Inflammatory macrophage treated with lipopolysaccharide for 4 hours (primary cell): ENCODE measurements at places on chromosomes 5 and 9.

- no peak for DNase-seq
These were observed 132.4 kb downstream of the SNCAIP start for GRCh38 chr5:122444411-122444810.

GRCh38 chr5:36861871-36862270 lies 14.7 kb upstream of the NIPBL start:
- DNase-seq, result no peak

- DNase-seq, result no peak
These were observed 410.2 kb downstream of the PRR16 start for GRCh38 chr5:120874081-120874862.

DNA sequence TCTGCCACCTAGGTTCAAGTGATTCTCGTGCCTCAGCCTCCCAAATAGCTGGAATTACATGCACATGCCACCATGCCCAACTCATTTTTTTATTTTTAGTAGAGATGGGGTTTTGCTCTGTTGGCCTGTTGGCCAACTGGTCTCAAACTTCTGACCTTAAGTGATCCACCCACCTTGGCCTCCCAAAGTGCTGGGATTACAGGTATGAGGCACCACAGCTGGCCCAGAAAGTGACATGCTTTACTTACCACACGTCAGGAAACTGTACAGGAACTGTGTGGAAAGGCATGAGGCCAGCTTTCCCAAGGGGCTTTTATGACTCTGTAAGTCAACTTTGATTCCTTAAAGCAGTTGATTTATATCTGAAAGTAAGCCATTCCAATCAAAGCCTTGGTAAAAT lies 25.0 kb downstream of the DNAJB5 start:
- DNase-seq, result no peak

DNA sequence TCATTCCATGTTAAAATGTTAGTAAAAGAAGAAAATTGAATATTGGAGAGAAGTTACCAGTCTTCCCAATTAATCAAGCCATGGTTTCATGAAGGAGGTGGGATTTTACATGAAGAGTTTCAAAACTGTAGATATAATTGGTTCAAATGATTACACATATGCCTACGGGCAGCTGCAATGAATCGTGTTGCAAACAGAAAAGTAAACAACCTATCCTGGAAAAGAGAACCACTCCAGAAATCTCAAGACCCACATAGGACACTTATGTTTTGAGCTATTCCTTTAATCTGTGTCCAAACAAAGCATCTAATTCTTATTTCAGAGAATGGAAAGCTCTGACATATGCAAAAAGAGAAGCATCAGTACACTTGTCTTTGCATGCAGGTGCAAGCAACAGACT lies 340.2 kb downstream of the NDUFS4 start:
- no peak for DNase-seq

- no peak for DNase-seq
These were observed 16.1 kb downstream of the CKMT2 start for GRCh38 chr5:81249240-81249639.

DNA sequence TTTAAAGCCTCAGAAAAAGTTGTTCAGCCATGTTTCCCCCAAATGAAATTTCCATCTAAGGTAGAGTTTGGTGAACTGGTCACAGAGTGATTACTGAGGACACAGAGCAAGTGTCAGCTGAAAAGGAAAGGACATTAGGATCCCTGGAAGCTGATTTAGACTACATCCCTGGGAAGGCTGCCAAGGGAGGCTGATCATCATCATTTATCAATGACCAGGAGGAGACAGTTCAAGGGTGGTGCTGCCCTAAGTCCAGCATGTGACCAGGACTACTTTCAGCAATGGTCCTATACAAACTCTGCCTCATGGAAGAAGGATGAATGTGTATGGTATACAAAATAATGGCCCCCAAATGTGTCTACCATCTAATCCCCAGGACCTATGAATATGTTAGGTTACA lies 120.6 kb downstream of the PIK3R1 start:
- DNase-seq, result no peak

DNA sequence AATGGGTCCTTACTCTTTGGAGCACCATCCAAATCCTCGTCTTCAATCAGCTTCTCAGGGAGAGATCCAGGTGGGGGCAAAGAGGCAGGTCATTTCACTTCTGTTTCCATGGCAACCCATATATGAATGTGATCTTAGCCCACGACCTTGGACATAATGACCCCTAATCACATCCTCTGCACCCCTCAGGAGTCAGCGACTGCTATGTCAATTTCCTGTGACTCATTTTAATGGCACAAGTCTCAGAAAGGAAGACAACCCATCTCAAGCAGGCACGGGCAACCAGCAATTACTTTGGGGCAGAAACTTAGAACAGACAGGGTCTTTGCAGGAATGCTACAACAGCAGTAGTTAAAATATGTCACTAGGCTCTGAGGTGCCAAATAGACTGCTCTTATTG lies 591.2 kb downstream of the TLR4 start:
- no peak for DNase-seq

- peak; percentile 3 for DNase-seq
These were observed 1152.9 kb upstream of the CDH6 start for GRCh38 chr5:30040488-30041118.

GRCh38 chr5:135996611-135997010 lies 32.2 kb upstream of the TGFBI start:
- DNase-seq, result peak; percentile 51

GRCh38 chr5:167012123-167013034 lies 1279.1 kb upstream of the WWC1 start:
- DNase-seq, result no peak

- peak; percentile 72 for DNase-seq
These were observed 4.1 kb downstream of the RPL7A start for GRCh38 chr9:133351908-133352634.

GRCh38 chr5:176535101-176535663 lies 2.0 kb downstream of the RNF44 start:
- peak; percentile 79 for DNase-seq

DNA sequence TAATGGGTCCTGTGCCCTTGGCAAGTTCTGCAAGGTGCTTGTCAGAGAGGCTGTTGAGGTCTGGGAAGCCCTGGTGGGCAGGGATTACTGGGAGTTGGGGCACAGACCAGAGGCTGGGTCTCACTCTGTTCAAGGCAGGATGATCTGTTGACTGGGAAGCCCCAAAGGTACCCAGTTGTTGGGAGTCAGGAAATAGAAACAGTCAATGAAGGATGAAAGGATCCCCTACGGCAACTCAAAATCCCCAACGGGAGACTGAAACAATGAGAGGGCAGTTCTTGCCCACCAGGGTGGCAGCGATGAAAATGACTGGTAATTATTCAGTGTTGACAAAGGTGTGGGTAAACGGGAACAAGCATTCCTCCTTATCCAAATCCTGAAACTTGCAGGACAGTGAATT lies 31.2 kb downstream of the BNIP1 start:
- DNase-seq, result no peak

GRCh38 chr9:134317790-134318414 lies 8.4 kb upstream of the RXRA start:
- DNase-seq, result no peak

DNA sequence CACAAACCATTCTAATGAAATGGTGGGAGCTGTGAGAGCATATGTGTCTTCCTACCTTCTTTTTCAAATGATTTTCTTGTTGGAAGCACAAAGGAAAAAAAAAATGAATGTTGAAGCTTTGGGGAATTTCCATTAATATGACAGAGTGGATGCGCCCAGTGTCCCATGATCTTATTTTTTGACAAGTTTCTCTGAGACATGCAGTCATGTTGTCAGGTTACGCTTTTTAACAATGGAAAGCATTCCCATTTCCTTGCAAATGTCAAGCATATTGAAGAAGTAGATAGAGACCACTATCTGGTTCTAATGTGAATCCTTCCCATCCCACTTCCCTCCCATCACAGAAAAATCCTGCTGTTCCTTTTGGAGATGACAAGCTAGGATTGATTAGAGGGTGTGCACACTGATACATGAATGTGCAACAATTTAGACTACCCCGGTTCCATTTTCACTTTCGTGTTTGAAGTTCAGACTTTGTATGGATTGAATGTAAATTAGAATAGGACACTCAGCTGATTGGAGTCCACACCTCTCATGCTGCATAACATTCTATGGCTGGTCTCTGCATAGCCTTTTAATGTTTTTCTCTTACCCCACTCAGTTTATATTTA lies 919.4 kb downstream of the TLE4 start:
- DNase-seq, result no peak
